ENCODE measurements at places on chromosomes 2 and 18. TPM values are rescaled to one million over a fixed set of nuclear protein-coding genes. Genes with fewer than 3 reads are reported as not detected.

The SLC19A3 gene
- polyA plus RNA-seq = 20.3 TPM

DNA sequence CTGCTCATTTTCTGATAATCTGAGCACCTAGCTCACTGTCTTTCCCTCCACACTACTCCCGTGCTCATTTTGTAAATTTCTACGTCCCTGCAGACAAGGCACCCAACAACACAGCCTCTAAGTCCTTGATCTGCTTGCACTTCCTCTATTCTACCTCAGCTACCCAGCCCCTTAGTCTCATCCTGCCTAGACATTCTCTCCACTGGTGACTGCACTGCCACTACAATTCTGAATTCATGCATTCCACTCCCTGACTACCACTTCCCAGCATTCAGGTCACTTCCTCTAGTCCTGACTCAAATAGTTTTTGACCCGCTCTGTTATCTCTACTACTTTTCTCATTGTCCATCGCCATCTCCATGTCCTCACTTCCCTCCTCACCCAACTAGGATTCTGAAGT, 155.7 kb downstream of the DYM start:
- no peak for DNase-seq

GRCh38 chr2:205462681-205463345, 219.5 kb upstream of the NRP2 start:
- DNase-seq = no peak

DNA sequence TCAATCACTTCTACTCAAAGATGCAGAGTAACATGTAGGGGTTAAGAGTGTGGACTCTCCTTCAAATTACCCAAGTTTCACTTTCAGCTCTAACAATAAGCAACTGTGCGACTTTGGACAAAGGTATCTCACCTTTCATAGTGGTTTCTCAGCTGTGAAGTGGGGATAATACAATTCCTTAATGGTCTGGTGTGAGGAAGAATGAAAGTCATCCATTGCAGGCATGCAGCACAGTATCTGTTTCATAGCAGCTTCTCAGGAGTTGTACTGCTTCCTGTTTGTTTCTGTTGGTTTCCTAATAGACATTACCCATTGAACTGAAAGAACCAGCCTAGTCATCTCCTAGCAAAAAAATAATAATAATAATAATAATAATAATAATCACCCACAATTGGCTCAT, 74.4 kb downstream of the DDX18 start:
- no peak for DNase-seq

- DNase-seq = no peak
Observed at GRCh38 chr2:236576087-236576486, 6.5 kb downstream of the ACKR3 start.

Data from right lung (tissue), 10 donors.